Foreskin keratinocyte (primary cell): ENCODE measurements at places on chromosomes 7 and 10. TPM values are rescaled to one million over a fixed set of nuclear protein-coding genes. Genes with fewer than 3 reads are reported as not detected.

Gene CCDC172
- total RNA-seq = not detected in 2 replicates

- DNase-seq = no peak
Observed at GRCh38 chr10:20670579-20670978, 226.5 kb downstream of the NEBL start.

DNA sequence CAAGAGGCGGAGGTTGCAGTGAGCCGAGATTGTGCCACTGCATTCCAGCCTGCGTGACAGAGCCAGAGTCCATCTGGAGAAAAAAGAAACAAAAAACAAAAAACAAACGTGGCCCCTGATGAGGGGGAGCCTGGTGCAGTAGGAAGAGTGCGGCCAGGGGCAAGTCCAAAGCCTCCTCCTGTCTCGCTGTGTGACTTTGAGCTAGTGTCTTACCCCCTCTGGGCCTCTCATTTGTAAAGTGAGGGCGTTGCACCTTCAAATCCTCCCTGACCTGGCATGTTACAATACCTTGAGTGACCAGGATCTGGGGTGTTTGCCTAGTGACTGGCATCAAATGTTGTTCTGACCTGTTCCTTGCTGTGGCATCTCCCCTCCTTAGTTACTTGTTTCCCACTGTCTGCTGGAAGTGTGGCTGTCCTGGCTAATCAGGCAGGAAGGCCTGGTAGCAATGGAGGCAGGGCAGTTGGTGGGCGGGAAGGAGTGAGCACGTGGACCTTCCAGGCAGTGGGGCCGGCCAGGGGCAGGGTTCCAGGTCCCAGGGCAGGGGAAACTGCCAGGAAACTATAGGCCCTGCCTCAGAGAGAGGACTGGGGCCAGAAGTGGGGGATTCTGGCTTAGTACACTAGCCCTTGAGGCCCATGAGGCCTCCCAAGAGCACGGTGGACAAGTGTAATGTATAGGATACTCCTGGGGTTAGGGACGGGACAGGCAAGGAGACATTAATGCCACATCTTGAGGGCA, 24.5 kb upstream of the GOLGA7B start:
- DNase-seq = no peak

GRCh38 chr7:156224833-156225225, 412.6 kb upstream of the SHH start:
- DNase-seq = no peak

Gene C10orf62
- not detected in 2 replicates for total RNA-seq

Gene GCK
- 0.53 and 0.58 TPM in 2 replicates for total RNA-seq

DNA sequence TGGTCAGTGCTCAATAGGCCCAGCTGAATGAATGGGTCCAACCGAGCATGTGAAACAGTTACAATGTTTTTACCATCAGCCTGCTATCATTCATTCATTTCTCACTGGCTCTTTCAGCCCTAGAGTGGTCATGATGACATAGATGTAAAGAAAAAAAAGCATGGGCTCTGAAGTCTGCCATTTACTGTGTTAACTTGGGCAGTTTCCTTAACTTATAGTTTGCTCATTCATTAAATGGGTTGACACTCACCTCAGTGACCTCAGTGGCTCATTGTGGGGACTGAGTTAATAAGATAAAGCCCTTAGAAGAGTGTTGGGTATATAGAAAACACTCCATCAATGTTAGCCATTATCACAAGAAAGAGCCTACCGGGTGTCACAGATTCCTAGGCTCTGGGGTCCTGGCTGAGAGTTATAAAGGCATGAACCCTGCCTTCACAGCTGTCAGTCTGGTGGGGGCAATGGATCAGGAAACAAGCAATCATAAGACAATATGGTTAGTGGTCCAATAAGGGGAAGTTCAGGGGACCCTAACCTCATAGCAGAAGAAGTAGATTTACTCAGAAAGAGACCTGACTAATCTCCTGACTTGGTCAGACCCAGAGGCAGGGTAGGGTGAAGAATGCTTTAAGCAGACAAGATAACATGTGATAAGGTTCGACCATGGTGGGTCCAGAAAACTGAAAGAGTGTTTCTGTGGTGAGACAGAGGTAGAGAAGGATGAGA, 29.7 kb upstream of the GPAM start:
- DNase-seq = no peak

GRCh38 chr10:69668721-69669120, 38.7 kb downstream of the FAM241B start:
- DNase-seq = no peak

GRCh38 chr7:2054927-2055326, 177.8 kb downstream of the MAD1L1 start:
- DNase-seq = peak; percentile 11

GRCh38 chr10:61888744-61889143, 12.8 kb upstream of the ARID5B start:
- DNase-seq = peak; percentile 70

GRCh38 chr7:44220046-44220357, 19.2 kb downstream of the YKT6 start:
- DNase-seq = no peak

Gene TRUB1
- total RNA-seq = 28.0 and 28.1 TPM in 2 replicates

GRCh38 chr10:81127931-81128330, 590.2 kb downstream of the SH2D4B start:
- no peak for DNase-seq

DNA sequence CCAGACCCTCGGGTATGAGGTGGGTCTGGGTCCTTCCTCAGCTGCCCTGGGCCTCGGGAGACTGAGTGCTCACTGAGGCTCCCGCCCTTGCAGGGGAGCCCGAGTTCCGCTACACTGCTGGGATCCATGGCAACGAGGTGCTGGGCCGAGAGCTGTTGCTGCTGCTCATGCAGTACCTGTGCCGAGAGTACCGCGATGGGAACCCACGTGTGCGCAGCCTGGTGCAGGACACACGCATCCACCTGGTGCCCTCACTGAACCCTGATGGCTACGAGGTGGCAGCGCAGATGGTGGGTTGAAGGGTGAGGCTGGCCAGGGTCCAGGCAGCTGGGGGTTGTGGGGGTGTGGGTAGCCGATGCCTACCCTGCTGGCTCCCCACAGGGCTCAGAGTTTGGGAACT, 7.6 kb downstream of the AEBP1 start:
- DNase-seq = no peak

Gene TRPV5
- total RNA-seq = not detected in 2 replicates

Gene ZPBP
- total RNA-seq = not detected in 2 replicates

DNA sequence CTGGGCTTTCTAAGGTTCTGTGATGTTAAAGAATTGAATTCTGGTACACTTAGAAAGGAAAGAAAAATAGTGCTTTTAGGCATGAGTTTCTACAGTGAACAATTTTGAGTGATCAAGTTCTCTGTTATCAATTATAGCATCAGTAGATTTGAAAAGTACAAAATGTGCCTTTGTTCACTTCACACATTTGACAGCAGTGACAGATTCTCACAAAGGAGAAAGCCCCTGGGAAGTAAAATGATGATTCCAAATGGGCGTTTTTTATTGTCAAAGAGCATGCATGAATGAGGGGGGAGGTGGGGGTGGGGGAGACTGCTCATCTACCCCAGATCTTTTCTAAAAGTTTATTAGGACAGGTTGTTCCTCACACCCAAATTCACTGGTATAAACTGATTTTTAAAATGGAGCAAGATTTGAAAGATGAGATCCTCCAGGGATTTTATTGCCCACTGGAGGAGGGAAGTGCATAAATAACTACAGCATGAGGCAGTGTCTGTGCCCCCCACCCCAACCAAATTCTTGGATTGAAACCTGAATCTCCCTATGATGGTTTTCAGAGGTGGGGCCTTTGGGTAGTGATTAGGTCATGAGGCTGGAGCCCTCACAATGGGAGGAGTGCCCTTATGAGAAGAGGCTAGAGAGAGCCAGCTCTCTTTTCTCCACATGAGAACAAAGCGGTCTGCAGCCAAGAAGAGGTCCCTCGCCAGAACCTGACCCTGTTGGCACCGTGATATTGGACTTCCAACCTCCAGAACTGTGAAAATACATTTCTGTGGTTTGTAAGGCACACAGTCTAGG, 79.5 kb downstream of the AOAH start:
- no peak for DNase-seq

DNA sequence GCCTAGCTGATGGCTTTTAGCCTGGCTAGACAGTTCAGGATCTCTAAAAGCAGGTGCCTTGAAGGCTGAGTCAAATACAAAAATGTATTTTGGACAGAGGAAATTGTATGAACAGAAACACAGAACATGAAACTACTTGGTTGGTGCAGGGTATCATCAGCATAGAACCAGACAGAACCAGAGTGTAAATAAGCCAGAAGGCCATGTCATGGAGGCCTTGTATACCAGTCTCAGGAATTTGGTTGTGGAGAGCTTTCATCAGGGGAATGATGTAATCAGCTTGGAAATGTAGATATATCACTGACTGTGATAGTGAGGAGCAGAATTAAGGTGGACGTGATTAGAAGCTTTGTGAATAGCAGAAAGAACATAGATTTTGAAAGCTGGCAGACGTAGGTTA, 82.9 kb downstream of the CFTR start:
- DNase-seq = no peak

GRCh38 chr7:106681815-106682495, 21.0 kb upstream of the CCDC71L start:
- peak; percentile 34 for DNase-seq

Gene WNT8B
- not detected in 2 replicates for total RNA-seq

Gene PILRA
- total RNA-seq = 0.25 and 0.37 TPM in 2 replicates

Gene PNPLA8
- total RNA-seq = 16.5 and 17.4 TPM in 2 replicates
